ENCODE measurements at places on chromosomes 11 and 22. TPM values are rescaled to one million over a fixed set of nuclear protein-coding genes. Genes with fewer than 3 reads are reported as not detected.

DNA sequence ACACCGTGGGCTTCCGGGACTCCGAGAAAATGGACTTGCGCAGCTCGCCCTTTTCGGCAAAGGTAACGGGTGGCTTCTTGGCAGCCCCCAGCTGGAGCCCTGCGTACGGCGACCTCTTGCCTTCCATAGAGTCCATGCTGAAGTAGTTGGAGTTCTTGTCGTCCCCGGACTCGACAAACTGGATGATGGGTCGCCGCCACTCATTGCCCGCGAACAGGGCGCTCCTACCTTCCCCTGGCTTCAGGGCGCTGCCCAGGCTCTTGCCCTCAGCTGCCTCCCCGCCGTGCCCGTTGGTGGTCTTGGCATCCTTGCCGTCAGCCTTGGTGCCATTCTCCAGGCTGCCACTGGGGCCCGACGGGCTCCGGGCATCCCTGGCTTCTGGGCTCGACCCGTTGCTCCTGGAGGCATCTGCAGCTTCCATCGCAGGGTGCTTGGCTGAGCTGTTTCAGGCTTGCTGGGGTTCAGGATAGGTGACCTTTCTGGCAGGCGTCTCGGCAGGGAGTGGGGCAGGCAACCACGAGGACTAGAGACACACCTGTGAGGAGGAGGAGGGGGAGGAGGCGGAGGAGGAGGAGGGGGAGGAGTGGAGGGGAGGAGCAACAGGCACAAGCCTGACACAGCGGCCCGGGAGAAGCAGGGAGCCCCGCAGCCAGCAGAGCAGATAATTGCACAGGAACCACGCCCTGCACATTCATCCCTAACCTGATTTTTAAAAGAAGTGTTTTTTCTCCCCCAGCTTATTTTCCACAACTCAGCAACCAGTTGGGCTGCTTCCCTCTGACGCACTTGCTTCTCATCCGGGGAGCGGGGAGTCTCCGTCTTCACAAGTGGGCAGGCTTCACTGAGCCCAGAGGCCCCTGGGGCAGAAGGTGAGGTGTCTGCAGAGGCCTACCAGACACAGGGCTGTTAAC, at the start of gene TRIM29:
Gene TRIM29 (minus strand): TSS at position 503 of the 911 bp plus-strand sequence. CDS start 82 bp downstream, at position 421.
- no peak for DNase-seq

Gene CABP4
- not detected for polyA plus RNA-seq

- DNase-seq, result no peak
Measured at GRCh38 chr11:40842750-40843339, 616.6 kb downstream of the LRRC4C start.

Gene CAVIN3
- 81.8 TPM for polyA plus RNA-seq

DNA sequence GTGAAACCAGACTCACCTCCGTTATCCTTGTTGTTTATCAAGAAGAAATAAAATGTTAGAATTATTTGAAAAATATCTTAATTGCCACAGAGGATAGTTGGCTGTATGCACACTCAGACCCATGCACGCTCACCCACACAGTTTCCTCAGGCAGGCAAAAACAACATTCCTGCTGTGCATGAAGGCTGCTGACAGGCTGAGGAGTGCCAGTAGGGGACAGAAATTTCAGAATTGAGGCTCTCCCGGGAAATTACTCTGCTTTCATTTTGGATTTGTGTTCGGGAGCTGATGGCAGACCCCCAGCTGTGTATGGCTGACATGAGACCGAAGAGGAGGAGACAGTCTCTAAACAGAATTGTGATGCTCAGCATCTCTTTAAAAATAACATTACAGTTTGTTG, 87.5 kb downstream of the AMOTL1 start:
- no peak for DNase-seq

DNA sequence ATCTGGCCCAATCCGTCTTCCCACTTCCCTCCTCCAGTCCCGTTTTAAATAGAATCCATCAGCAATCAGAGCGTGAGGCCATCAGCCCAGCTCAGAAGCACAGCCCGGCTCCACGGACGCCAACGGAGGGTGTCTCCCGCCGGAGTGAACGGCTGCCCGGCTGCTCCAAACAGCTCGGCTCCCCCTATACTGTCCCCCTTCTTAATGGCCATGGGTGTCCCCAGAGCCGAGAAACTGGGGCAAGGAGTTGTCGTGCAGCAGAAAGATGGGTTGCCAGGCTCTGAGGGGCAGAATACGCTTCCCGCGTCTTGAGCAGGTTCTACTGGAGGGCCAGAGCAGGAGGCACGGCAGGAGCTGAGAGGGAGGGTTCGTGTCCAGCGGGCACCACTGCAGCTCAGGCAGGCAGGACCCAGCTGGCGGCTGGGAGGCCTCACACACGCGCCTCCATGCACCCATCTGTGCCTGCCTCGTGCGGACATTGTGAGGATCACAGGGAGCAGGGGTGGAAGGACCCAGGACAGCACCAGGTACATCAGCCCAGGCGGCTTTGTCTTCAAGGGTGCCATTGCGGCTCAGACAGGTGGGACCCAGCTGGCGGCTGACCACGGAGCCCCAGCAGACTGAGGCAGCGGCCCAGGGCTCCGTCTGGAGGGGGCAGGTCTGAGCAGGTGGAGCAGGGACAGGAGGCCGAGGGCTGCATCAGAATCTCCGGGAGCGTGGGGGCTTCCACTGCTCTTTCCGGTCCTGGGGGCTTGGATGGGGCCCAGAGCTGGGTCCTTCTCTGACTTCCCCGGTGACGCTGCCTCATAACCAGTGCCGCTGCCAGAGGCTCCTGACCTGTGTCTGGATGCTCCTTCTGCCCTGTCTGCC, 882.7 kb downstream of the BRD1 start:
- no peak for DNase-seq
